Islet precursor cell (in vitro differentiated cells): ENCODE measurements at places on chromosomes 5 and 9.

DNA sequence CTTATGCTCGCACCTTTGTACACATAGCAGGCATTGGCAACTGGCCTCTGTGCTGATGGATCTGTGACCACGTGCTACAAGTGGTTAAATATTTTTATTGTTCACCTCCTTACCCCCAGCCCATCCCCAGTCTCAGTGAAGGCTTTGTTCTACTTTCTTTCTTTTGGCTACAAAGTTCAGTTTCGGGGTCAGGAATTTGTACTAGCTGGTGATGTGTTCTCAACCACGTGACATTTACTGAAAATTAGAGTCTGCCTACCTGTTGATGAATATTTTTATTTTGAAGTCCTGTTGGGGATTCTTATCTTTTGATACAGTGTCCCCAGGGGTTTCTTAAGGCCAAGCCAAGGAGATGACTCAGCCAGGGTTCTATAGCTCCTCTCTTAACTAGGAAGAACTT is 47.8 kb downstream of the C9orf57 start:
- no peak for DNase-seq

DNA sequence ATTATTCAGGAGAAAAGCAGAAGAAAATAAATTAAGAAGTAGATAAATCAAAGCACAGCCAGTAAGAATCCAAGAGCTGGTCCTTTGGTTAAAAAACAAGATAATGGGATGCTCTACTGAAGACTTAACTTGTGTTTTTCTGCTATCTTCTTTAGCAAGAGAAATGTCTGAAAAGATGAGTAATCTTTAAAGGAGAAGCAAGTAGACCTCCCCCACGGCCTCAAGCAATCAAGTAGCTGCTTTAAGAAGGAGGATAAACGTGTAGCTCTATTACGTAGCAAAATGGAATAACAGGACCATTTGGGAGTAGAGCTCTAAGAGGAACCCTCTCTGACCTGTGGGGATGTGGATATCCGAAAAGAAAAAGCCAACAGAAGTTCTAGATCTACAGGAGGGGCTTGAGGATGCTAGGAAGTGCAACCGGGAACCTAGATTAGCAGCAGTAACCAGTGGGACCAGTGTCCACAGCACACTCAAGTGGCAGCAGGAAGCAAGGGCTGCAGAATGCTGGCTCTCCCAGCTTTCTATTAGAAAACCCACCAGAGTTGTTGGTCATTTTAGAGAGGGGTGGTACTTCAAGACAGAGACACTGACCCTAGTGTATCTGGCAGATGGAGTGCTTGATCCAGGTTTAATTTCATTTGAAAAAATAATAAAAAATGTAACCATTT is 185.4 kb downstream of the GABBR2 start:
- peak; percentile 62 for DNase-seq

DNA sequence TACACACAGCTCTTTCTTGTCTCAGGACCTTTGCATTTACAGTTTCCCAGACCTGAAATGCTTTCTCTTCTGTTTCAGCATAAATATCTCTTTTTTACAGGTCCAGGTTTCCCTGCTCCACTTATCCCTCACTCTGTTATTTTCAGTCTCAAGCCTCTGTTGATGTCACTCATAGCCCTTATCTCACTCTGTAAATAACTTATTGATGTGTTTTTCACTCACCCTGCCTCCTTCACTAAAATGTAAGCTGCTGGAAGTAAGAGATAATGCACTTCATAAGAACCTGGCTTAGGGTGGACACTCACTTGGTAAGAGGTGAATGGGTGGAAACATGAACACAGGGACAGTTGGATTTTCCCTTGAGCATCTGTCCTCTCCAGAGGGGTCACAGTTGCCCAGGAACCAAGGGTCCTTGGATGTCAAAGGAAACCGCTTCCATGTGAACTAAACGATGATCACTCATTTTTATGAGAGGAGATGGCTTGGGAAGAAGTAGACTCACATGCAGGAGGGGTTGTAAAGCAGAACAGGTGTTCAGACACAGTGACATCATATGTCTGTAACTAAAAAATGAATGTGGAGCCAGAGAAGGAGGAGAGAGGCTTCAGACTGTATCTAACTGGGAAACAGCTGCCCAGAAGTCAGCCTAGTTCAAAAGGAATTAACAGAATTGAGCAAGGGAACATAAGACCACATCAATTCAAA is 5.5 kb upstream of the HTR4 start:
- DNase-seq = no peak

DNA sequence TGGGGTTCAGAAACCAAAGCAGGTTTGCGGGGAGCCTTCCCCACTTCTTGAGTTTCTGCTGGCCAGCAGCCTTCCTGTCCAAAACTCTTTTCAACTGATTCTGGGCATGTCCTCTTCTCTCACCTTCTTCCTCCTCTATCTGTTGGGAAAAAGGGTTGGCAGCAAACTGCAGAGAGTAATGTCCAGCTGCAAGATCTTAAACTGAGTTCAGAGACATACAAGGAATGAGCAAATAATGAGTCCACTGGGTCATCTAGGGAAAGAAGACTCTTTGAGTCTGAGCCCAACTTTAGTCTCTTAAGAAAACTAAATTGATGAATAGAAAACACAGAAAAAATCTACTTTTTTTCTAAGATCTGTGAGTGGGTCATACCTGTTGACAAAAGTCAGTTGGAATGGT is 16.5 kb downstream of the ANKDD1B start:
- no peak for DNase-seq

DNA sequence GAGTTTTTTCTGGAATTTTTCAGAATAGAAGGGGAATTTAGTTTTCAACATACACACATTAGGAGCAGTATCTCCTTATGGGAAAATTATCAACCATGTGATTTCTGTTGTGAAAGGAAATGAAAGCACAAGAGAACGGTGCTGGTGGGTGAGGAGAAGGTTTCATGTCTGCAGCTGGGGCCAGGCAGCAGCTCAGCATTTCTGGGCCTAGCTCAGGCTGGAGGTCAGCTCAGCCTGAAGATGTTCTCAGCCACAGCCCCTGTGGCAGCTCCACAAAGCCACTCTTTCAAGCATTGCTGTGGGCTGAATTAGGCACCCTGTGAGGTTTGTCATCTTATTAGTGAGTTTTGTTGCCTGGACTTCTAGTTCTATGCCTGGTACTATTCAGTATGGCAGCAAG is 90.3 kb downstream of the DIRAS2 start:
- DNase-seq = no peak

GRCh38 chr9:133619791-133620190 is 10.6 kb upstream of the FAM163B start:
- no peak for DNase-seq

- no peak for DNase-seq
Measured at GRCh38 chr5:73459366-73459765, 10.8 kb upstream of the FOXD1 start.
